ENCODE measurements at places on chromosomes 5 and 9.

- DNase-seq: no peak
Observed at GRCh38 chr5:9786380-9787360, 156.5 kb upstream of the TAS2R1 start.

DNA sequence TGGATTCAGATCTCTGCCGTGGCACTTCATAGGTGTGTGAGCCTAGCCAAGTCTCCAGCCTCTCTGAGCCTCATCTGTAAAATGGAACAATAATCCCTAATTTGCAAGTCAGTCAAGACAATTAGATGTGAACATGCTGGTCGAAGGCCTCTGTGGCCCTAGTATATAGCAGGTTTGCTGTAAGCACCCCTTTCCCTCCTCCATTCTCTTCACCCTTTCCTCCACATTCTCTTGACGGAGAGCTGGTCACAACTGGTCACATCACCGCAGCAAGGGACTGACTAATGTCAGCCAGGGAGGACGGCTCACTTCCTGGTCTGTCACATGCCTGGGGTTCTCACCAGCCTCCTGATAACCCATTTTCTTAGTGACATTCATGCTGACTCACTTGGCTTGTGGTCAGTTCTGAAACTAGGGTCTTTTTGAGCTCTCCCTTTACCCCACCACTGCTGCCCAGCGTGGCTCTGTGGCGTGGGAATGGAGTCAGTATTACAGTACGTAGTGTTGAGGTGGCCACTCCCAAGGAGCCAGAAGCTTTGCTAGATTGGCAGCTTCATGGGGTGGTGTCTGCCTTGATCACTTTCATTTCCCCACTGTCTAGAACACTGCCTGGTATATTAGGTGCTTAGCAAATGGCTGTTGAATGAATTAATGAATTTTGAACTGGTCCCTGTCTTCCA lies 47.8 kb downstream of the ERGIC1 start:
- DNase-seq: peak; percentile 46

- DNase-seq: no peak
Observed at GRCh38 chr5:132445640-132445923, 45.0 kb downstream of the IRF1 start.

GRCh38 chr5:13653709-13654108 lies 290.8 kb downstream of the DNAH5 start:
- DNase-seq: no peak

- DNase-seq: no peak
Observed at GRCh38 chr5:172446336-172447051, 7.8 kb downstream of the SH3PXD2B start.

DNA sequence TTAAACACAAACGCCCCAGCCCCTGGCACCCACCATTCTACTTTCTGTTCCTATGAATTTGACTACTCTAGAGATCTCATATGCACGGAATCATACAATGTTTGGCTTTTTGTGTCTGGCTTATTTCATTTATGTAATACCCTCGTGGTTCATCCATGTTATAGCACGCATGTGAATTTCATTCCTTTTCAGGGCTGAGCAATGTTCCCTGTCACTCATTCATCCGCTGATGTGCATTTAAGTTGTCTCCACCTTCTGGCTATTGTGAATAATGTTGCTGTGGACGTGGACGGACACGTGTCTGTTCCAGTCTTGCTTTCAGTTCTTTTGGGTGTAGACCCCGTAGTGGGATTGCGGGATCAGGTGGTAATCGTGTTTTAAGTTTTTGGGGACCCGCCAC lies 79.9 kb upstream of the BARHL1 start:
- no peak for DNase-seq

- no peak for DNase-seq
Observed at GRCh38 chr9:116954731-116955130, 267.6 kb downstream of the TRIM32 start.

- DNase-seq: no peak
Observed at GRCh38 chr5:79820648-79821047, 131.0 kb downstream of the CMYA5 start.

DNA sequence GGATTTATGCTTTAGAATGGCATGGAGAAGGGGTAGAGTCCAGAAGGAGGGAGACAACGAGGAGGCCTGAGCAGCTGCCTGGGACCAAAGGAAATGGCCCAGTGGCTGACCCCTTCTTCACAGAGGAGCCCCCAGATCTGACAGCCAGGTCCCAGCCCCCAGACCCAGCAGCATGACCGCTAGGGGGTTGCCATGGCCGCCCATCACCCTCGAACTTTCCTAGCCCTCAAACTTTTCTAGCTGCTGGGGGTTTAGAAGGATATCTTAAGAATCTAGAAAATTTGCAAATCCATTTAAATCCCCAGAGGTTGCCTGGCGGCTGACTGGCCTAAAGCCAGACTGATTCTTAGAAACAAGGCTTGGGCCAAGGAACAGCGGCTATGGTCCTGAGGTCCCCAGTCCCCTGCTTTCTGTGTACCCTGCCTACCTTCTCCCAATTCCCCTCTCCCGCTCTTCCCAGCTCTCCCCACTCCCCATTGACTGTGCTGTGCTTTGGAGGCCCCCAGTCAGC lies 972 bp downstream of the PDGFRB start:
- DNase-seq: no peak

GRCh38 chr5:141521244-141521781 lies 32.4 kb downstream of the PCDHGC5 start:
- DNase-seq: no peak

DNA sequence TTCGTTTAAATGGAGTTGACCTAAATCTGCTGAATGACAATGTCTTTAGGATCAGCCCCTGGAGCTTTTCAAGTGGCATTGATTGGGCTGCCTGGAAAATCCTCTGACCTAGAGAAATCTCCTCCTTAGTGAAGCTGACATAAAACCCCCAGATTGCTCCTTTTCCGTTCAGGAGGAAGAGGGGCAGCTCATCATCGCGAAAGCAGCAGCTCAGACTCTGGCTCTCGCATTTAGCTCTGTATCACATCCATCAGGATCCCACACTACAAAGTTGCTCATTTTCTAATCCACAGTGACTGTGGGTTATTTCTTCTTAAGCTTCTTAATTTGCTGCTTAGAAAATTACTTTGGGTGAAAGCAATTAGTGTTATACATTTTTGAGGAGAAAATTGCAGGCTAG lies 373.7 kb downstream of the ENC1 start:
- no peak for DNase-seq

- no peak for DNase-seq
Observed at GRCh38 chr5:132655821-132656773, 1.9 kb upstream of the IL13 start.

DNA sequence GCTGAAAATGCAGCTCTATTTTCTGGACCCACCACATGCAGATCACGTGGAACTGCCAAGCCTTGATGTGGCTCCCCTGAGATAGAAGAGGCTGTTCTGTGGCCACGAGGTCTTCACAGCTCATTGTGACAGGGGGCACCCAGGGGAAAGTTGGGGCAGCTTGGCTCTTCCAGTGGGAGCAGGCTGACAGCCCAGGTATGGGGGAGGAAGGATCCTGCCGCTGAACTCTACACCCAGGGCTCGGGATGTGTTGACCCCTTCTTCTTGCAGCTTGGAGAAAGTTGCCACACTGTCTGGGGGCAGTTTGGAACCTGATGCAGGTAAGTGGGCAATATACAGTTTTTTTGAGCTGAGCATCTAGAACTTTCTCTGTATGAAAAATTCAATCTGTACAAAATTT lies 133.6 kb upstream of the PITX1 start:
- DNase-seq: no peak

GRCh38 chr5:179769796-179770195 lies 24.0 kb upstream of the LTC4S start:
- no peak for DNase-seq

GRCh38 chr5:181181650-181182565 lies 23.1 kb downstream of the TRIM7 start:
- DNase-seq: no peak

DNA sequence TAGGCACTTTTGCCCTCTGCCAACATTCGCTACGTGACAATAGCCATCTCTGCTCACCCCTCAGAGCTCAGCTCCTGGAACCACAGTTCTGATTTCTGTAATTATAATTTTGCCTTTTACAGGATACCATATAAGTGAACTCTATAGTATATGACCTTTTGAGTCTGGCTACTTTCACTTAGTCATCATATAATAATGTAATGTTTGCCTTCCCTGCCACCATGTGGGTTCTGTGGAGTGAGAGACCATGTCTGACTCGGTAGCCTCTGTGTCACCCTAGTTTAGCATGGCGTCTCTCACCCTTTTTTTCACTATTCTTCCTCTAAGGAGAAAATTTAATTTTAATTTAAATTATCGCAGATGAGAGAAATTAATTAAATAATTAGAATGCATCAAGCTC lies 28.9 kb upstream of the ZBTB43 start:
- DNase-seq: no peak

DNA sequence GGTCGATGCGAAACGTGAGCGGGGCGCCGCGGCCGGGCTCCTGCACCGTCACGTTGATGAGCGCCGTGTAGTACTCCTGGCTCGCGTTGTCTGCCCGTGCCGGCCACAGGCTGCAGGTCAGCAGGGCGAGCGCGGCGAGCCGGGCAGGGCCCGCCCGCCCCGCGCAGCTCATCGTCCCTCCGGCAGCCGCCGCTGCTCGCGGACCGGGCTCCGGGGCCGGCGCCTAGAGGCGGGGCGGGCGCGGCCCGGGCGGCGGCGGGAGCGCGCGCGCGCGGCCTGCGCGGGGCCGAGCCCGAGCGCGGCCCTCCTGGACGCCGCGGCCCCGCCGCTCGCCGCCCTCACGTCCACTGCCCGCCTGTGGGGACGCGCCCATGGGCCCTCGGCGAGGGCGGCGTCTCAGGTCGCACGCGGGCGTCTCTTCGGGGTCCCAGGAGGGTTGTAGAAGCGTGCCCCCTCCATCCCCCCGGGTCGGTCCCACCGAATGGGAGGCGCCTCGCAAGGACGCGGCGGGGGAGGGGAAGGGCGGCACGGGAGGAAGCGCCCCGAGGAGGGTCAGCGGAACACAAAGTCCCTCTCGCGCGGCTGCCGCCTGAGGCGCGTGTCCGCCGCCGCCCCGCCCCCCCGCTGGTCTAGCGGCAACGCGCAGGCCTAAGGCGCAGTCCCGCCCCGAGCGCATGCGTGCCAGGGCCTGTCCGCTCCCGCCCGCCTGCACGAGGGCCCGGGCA lies at the start of gene RNF130:
Gene RNF130 (minus strand): TSS at position 229 of the 725 bp plus-strand sequence. CDS start 57 bp downstream, at position 172.
- peak; percentile 67 for DNase-seq

- no peak for DNase-seq
Observed at GRCh38 chr9:10443181-10443867, 169.5 kb downstream of the PTPRD start.

GRCh38 chr9:14532456-14533115 lies 160.6 kb downstream of the ZDHHC21 start:
- DNase-seq: no peak

- DNase-seq: no peak
Observed at GRCh38 chr5:100758780-100759179, 144.3 kb downstream of the ST8SIA4 start.

DNA sequence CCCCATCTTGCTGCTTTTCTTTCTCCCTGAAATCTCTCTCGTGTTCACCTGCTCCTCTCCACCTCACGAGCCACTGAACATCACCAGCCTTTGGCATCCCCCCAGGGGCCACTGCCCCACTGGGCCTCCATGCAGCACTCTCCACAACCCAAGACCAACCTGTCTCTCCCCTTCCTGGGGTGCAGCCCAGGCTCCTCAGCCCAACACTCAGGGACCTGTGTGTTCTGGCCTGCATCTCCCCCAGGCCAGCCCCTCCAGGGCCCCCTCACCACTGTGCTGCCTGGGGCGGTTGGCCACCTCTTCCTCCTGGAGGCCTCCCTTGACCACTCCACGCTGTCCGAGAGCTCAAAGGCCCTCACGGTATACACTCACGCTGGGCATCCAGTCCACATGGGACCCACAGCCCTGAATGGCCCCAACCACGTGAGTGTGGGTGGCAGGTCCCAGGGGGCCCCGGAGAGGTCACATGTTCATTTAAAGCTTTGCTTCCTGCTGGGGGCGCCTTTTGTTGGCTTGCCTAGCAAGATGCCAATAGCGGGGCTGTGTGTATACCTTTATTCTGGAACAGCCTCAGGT lies 453 bp upstream of the DOK3 start:
- no peak for DNase-seq

DNA sequence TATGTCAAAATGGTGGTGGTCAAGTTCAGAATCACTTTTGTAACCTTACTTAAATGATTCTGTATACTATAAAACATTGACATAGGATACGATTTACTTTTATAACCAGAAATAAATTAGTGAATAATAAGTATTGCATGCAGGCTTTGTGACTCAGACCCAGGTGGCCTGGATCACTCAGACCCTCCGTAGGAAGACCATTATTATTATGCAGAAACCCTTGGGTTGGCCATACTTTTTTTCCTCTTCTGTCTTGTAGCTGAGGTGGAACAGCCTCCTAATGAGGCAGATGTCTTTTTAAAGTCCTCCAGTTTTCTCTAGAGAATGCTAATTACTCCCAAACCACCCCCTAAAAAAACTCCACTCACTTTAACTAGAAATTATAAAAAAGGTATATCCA lies 121.9 kb downstream of the LPAR1 start:
- no peak for DNase-seq

DNA sequence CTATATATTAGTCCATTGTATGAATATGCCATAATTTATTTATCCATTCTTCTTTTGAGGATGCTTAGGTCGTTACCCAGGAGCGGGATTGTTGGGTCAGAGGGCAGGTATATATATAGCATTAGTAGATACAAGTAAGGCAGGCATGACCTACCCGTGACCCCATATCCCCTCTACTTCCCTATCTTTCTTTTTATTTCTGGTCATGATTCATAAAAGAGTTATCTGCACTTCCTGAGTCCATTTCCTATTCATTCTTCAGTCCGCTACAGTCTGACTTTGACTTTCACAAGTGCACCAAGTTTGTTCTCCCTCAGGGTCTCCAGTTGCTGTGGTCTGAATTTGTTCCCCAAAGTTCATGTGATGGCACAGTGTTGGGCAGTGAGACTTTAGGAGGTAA lies 6.9 kb downstream of the RHOBTB3 start:
- DNase-seq: no peak

DNA sequence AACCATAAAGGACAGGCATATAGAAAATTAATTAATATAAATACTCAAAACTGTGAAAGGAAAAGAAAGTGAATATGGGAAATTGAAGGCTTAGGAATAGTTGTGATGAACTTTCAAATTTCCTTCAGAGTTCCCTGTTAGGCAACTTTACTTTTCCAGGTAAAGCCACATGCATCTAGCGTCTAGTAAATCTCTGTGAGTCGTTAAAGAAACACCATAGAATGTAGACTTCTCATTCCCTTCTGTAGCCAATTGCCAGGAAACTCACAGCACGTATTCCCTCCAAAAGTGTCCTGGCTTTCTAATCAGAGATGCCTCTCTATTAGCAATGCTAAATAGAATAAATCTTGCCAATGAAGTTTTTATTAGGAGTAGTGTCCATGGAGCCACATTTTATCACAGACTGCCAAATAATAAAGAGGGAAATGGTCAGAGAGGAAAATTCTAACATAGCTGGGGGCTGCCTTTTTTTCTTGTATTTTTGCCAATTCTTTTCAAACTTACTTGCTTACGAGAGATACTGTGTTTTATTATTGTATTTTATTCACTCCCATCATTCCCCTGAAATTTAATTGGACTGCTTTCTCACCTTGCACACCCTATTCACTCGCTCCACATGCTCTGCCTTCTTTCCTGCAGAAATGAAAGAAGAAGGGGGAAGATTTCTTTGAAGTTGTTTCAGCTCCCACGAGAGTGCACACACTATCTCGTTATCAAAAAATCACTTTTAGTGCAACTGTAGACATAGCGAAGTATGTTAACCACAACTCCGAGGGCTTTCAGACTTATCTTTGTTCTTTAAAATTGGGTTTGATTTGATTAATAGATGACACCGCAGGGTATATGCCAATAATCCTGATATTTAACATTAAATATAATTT lies 439.0 kb downstream of the CSNK1G3 start:
- DNase-seq: no peak

- DNase-seq: no peak
Observed at GRCh38 chr9:71692337-71692736, 76.0 kb downstream of the CEMIP2 start.

GRCh38 chr9:128193469-128194096 lies 2.2 kb upstream of the CIZ1 start:
- no peak for DNase-seq

Measured in GM19239 (cell line).